Sigmoid colon (tissue), 7 donors: ENCODE measurements at places on chromosomes 11 and 22. TPM values are rescaled to one million over a fixed set of nuclear protein-coding genes. Genes with fewer than 3 reads are reported as not detected.

MPZL2 gene
- 8.6 TPM for total RNA-seq

UCP2 gene
- 30.3 TPM for total RNA-seq

CAVIN3 gene
- total RNA-seq, result 208 TPM

OR51B2 gene
- not detected for total RNA-seq

SMTNL1 gene
- not detected for total RNA-seq

SPON1 gene
- total RNA-seq, result 32.1 TPM

GGTLC3 gene
- total RNA-seq, result not detected

FBLN1 gene
- 230 TPM for total RNA-seq

C11orf65 gene
- total RNA-seq, result 0.66 TPM

IGF2 gene
- total RNA-seq, result 36.5 TPM

DBX1 gene
- not detected for total RNA-seq

RAB3IL1 gene
- 18.0 TPM for total RNA-seq

DNA sequence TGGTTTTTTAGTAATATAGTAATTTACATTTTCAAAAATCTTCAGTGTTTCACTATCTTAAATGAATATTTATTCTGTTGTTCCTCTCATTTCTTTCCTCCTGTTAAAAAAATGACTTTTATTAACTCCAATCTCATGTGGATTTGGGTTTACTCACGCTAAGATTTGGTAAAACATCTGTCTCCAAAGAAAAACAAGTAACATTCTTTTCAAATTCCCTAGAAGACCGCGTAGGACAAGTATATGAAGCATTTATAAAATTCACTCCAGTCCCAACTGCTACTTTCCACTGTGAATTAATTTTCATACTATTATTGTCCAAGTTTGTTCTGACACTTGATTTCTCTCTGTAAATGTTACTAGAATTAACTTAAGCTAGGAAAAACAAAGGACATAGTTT, 26.2 kb downstream of the SBF2 start:
- H3K4me3 ChIP-seq, result no peak overlapping the region
- H3K4me1 ChIP-seq, result no peaks in the 10 kb centered on the region
- no peaks in the 10 kb centered on the region for H3K36me3 ChIP-seq
- H3K27me3 ChIP-seq, result no peaks in the 10 kb centered on the region
- no peak overlapping the region for H3K27ac ChIP-seq

DNA sequence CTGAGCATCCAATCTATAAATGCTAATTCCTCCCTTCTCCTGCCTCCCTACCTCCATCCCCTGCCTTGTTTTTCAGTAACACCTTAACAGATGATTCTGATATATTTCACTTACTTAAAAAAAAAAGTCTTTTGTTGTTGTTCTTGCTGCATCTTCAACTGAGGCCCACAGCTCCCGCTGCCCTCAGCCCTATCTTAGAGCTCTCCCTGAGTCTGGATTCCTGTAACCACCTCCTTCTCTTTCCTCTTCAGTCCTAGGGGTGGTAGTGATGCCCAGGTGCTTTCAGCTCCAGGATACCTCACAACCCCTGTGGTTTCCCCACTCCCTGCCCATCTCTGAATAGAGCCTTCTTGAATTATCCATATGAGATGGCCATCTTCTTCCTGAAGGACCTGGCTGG, 3.7 kb upstream of the KCNE3 start:
- H3K4me1 ChIP-seq, result peaks cover 5% of the 10 kb centered on the region
- H3K27ac ChIP-seq, result no peak overlapping the region
- H3K36me3 ChIP-seq, result no peaks in the 10 kb centered on the region
- H3K27me3 ChIP-seq, result no peaks in the 10 kb centered on the region
- no peak overlapping the region for H3K4me3 ChIP-seq

- H3K4me1 ChIP-seq, result peaks cover 34% of the 10 kb centered on the region
- H3K36me3 ChIP-seq, result no peaks in the 10 kb centered on the region
- no peak for DNase-seq
- H3K27me3 ChIP-seq, result no peaks in the 10 kb centered on the region
- no peak overlapping the region for H3K4me3 ChIP-seq
- peak overlapping the region; percentile 68 for H3K27ac ChIP-seq
These were observed 44.9 kb upstream of the ARFGAP3 start for GRCh38 chr22:42901790-42902508.

DNA sequence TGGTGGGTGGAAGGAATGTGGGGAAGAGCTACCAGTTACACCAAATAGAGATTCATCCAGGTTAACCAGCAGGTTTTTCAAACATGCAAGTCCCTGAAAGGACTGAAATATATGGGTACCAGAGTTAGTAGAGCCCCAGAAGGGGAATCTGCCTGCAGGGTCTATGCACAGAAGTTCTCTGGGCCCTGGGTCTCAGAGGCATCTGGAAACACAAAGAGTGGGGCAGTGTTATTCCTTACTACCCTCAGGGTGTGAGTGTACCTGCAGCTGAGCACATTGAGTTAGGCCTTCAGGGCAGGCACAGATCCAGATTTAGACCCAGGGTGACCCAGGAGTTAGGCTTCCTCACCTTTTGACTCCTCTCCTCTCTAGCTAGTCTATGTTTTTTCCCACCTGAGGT, 43.9 kb upstream of the SWAP70 start:
- no peaks in the 10 kb centered on the region for H3K36me3 ChIP-seq
- H3K4me3 ChIP-seq, result no peak overlapping the region
- H3K4me1 ChIP-seq, result no peaks in the 10 kb centered on the region
- H3K27me3 ChIP-seq, result no peaks in the 10 kb centered on the region

- H3K36me3 ChIP-seq, result no peaks in the 10 kb centered on the region
- DNase-seq, result no peak
- H3K27me3 ChIP-seq, result no peaks in the 10 kb centered on the region
- H3K4me1 ChIP-seq, result peaks cover 28% of the 10 kb centered on the region
- no peak overlapping the region for H3K4me3 ChIP-seq
These were observed 48.7 kb downstream of the CWC15 start for GRCh38 chr11:94924612-94925011.

DNA sequence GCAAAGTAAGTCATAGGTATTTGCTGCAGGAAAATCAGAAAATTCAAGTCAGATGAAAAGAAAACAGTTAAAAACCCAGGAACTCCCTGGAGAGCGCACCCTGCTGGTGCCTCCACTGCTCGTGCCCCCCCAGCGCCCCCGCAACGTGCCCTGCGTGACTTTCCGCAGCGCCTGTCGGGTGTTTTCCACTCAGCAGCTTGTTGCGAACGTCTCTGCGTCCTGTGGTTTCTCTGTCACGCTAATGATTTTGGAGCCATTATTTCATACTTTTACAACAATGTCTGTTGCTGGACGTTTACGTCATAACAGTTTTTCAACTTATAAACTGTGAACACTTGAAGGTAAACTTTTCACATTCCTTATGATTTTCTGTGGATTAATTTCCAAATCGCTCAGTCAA, 5.0 kb downstream of the CRELD2 start:
- no peaks in the 10 kb centered on the region for H3K36me3 ChIP-seq
- no peak overlapping the region for H3K4me3 ChIP-seq
- no peaks in the 10 kb centered on the region for H3K27me3 ChIP-seq
- DNase-seq, result no peak
- peak overlapping the region; percentile 38 for H3K27ac ChIP-seq

DNA sequence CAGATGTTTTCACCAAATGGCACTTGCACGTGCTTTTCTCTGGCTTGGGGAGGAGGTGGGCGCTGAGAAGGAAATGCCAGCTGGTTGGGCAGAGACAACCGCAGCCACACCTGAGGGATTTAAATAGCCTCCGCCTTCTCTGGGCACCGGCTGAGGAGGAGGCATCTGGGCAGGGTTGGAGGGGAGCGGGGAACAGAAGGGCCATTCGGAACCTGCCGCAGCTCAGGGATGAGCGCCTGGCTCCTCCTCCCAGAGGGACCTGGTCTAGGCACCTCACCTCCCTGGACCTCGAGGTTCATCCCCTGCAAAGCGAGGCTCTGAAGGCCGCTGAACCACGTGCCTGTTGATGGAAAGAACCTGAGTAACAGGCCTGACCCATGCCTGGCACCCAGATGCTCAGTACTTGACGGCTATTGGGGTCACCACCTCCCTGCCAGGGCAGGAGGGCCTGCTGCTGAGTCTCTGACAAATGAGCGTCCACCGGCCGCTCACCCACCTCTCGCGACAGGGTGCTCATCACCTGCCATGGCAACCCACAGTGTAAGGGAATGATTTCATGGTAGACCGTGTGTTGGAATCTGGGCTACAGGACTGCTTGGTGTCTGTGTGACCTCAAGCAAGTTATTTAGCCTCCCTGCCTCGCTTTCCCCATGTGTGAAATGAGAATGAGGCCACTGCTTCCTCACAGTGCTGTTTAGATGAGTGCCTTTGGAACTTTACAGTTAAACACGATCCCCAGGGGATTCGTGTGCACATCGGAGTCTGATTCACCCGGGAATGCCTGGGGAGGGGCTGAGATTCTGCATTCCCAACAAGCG, 2.0 kb upstream of the KDELR3 start:
- no peak overlapping the region for H3K27ac ChIP-seq
- no peaks in the 10 kb centered on the region for H3K4me1 ChIP-seq
- no peaks in the 10 kb centered on the region for H3K36me3 ChIP-seq
- DNase-seq, result no peak
- peaks cover 3% of the 10 kb centered on the region for H3K27me3 ChIP-seq

DNA sequence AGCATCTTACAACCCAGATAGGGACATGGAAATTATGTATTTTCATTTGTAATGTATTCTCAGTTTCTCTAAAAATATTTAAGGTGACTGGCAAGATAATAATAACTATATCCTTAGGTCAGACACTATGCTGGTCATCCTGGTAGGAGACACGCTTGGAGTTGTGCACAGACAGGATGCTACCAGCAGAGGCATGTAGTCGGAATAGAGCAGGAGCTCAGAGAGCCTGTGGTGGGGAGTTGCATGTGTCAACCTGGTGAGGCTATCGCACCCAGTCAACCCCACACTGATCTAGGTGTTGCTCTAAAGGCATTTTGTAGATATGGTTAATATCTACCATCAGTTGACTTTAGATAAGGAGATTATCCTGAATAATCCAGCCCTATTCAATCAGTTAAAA, 318.5 kb downstream of the MIAT start:
- no peak overlapping the region for H3K4me3 ChIP-seq
- no peak for DNase-seq
- no peak overlapping the region for H3K27ac ChIP-seq
- no peaks in the 10 kb centered on the region for H3K36me3 ChIP-seq

GRCh38 chr22:19800761-19801244, 40.2 kb downstream of the TBX1 start:
- no peak overlapping the region for H3K27ac ChIP-seq
- H3K4me1 ChIP-seq, result no peaks in the 10 kb centered on the region
- no peaks in the 10 kb centered on the region for H3K36me3 ChIP-seq
- peak; percentile 66 for DNase-seq
- H3K4me3 ChIP-seq, result no peak overlapping the region
- H3K27me3 ChIP-seq, result no peaks in the 10 kb centered on the region

DNA sequence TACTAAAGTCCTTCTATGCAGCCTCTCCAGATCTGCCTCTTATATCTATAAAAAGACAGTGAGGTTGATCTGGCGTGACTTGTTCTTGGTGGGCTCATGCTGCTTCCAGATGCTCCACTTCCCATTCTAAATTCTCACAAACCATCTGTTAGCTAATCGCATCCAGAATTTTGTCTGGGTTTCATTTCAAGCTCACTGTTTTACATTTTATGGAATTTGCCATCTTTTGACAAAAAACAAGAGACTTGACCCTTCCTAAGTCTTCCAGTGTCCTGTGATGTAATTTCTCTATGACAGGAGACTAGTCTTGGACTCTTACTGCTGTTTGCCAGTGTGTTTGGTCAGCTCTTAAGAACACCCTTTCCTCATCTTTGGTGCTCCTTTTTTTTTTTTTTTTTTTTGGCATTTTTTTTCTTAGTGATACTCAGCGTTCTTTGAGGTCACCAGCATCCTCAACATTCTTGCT, 23.0 kb downstream of the CRKL start:
- no peak for DNase-seq
- H3K4me1 ChIP-seq, result no peaks in the 10 kb centered on the region
- H3K4me3 ChIP-seq, result no peak overlapping the region
- no peaks in the 10 kb centered on the region for H3K36me3 ChIP-seq

DNA sequence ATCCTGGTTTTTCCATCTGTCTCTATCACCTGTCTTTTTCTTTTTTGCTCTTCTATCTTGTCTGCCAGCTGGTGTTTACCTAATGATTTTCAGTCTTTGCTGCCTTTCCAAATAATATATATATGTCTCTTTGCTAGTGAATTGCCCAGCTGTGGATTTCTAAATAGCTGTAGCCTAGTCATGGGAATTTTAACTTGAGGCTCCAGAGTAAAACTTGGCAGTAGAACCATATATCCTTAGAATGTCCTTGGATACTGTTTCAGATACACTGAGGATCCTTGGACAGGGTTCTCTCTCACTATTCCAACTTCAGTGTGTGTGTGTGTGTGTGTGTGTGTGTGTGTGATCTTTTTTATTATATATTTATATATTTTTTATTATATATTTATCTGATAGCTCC, 2285.3 kb downstream of the LRRC4C start:
- H3K27me3 ChIP-seq, result no peaks in the 10 kb centered on the region
- H3K4me3 ChIP-seq, result no peak overlapping the region
- H3K4me1 ChIP-seq, result no peaks in the 10 kb centered on the region

DNA sequence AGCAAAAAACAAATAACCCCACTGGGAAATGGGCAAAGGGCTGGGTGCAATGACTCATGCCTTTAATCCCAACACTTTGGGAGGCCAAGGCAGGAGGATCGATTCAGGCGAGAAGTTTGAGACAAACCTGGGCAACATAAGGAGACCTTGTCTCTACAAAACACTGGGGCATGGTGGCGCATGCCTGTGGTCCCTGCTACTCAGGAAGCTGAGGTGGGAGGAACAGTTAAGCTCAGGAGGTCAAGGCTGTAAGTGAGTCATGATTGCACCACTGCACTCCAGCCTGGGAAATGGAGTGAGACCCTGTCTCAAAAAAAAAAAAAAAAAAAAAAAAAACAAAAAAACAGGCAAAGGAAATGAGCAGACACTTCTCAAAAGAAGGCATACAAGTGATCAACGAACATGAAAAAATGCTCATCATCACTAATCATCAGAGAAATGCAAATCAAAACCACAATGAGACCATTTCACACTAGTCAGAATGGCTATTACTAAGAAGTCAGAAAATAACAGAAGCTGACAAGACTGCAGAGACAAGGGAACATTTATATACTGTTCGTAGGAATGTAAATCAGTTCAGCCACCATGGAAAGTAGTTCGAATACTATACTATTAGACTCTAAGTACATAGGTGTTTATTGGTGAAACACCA, 48.2 kb upstream of the SMCO4 start:
- H3K36me3 ChIP-seq, result no peaks in the 10 kb centered on the region
- no peaks in the 10 kb centered on the region for H3K4me1 ChIP-seq
- no peak for DNase-seq
- no peak overlapping the region for H3K4me3 ChIP-seq

GRCh38 chr22:37254209-37254866, 10.3 kb upstream of the RAC2 start:
- no peak overlapping the region for H3K27ac ChIP-seq
- H3K4me3 ChIP-seq, result no peak overlapping the region
- H3K27me3 ChIP-seq, result peaks cover 56% of the 10 kb centered on the region

- no peak overlapping the region for H3K4me3 ChIP-seq
- H3K27me3 ChIP-seq, result no peaks in the 10 kb centered on the region
- DNase-seq, result peak; percentile 77
- peak overlapping the region; percentile 82 for H3K27ac ChIP-seq
- H3K36me3 ChIP-seq, result no peaks in the 10 kb centered on the region
These were observed 44.2 kb downstream of the NAV2 start for GRCh38 chr11:19756675-19757475.

- no peak overlapping the region for H3K4me3 ChIP-seq
- DNase-seq, result no peak
- no peaks in the 10 kb centered on the region for H3K27me3 ChIP-seq
- peaks cover 21% of the 10 kb centered on the region for H3K4me1 ChIP-seq
- no peak overlapping the region for H3K27ac ChIP-seq
These were observed 24.3 kb downstream of the FAM118A start for GRCh38 chr22:45334068-45334467.
